Left lung (tissue), 14 donors: ENCODE measurements at places on chromosomes 16 and 17. TPM values are rescaled to one million over a fixed set of nuclear protein-coding genes. Genes with fewer than 3 reads are reported as not detected.

GRCh38 chr16:56710181-56710737, 19.7 kb upstream of the NUP93 start:
- no peaks in the 10 kb centered on the region for H3K4me1 ChIP-seq
- no peak overlapping the region for H3K4me3 ChIP-seq
- DNase-seq, result no peak

GRCh38 chr16:404971-405486, 3.3 kb downstream of the DECR2 start:
- no peak overlapping the region for H3K4me3 ChIP-seq
- H3K27ac ChIP-seq, result no peak overlapping the region

DNA sequence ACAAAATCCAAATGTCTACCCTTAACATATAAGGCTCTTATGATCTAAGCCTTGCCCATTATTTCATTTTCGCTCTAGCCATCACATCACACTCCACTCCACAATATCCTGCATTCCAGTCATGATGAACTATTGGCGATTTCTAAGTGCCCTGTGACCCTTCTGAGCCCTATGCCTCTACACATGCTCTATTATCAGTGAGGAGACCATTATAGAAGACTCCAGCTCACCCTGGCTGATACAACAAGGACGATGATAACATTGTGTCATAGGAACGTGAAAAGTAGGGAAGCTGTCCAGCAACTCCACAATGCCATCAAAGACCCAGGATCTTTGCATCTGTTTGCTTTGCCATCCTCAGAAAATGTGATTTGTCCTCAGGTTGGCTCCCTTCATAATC, 29.6 kb upstream of the GNAO1 start:
- no peak for DNase-seq
- no peak overlapping the region for H3K27ac ChIP-seq
- H3K4me1 ChIP-seq, result no peaks in the 10 kb centered on the region

GRCh38 chr16:86961171-86961601, 356.0 kb downstream of the C16orf95 start:
- no peaks in the 10 kb centered on the region for H3K27me3 ChIP-seq
- DNase-seq, result no peak
- H3K4me1 ChIP-seq, result no peaks in the 10 kb centered on the region
- no peak overlapping the region for H3K4me3 ChIP-seq

- no peak overlapping the region for H3K27ac ChIP-seq
- no peak for DNase-seq
- H3K4me3 ChIP-seq, result no peak overlapping the region
- H3K27me3 ChIP-seq, result peaks cover 5% of the 10 kb centered on the region
Observed at GRCh38 chr17:48510761-48511604, 19.8 kb downstream of the HOXB1 start.

- peak overlapping the region; percentile 45 for H3K27ac ChIP-seq
- no peak overlapping the region for H3K4me3 ChIP-seq
- no peak for DNase-seq
Observed at GRCh38 chr17:63834431-63835166, 7.1 kb upstream of the FTSJ3 start.

DNA sequence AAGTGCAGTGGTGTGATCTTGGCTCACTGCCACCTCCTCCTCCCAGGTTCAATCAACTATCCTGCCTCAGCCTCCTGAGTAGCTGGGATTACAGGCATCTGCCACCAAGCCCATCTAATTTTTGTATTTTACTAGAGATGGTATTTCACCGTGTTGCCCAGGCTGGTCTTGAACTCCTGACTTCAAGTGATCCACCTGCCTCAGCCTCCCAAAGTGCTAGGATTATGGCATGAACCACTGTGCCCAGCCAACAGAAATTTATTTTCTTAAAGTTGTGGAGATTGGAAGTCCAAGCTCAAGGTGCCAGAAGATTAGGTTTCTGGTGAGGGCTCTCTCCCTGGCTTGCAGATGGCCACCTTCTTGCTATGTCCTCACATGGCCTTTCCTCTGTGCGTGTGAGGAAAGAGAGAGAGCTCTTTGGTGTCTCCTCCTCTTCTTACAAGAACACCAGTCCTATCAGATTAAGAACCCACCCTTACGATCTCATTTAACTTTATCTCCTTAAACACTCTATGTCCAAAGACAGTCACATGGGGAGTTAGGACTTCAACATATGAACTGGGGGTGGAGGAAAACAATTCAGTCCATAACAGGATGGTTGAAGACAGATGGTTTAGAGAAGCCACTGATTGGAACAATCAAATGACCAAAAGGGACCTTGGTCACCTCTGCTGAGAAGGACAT, 31.8 kb downstream of the C16orf82 start:
- H3K4me3 ChIP-seq, result no peak overlapping the region
- DNase-seq, result no peak
- peaks cover 21% of the 10 kb centered on the region for H3K27me3 ChIP-seq
- H3K4me1 ChIP-seq, result no peaks in the 10 kb centered on the region

Gene CA4
- 35.7 TPM for total RNA-seq

Gene SLC5A2
- total RNA-seq, result 0.92 TPM

Gene FMNL1
- total RNA-seq, result 118 TPM

Gene SPIRE2
- 12.3 TPM for total RNA-seq
